Hepatocyte (in vitro differentiated cells): ENCODE measurements at places on chromosomes 1 and 21. TPM values are rescaled to one million over a fixed set of nuclear protein-coding genes. Genes with fewer than 3 reads are reported as not detected.

The CHODL gene
- 0.73 and 1.2 TPM in 2 replicates for total RNA-seq

The RWDD3 gene
- 25.0 and 28.5 TPM in 2 replicates for total RNA-seq

The CFHR3 gene
- total RNA-seq: 1.7 and 1.8 TPM in 2 replicates

The NCDN gene
- total RNA-seq: 11.4 and 19.6 TPM in 2 replicates

The SLC44A3 gene
- total RNA-seq: 55.3 and 70.2 TPM in 2 replicates

The CORT gene
- 0.13 TPM in 1 of 2 replicates, not detected in the other for total RNA-seq

The FRRS1 gene
- total RNA-seq: 26.8 and 31.3 TPM in 2 replicates

The GPR3 gene
- 0.32 and 0.47 TPM in 2 replicates for total RNA-seq

The VAV3 gene
- 40.5 and 44.4 TPM in 2 replicates for total RNA-seq

The CASZ1 gene
- 3.6 and 6.5 TPM in 2 replicates for total RNA-seq

The CR1 gene
- 0.04 and 0.20 TPM in 2 replicates for total RNA-seq

The CCDC27 gene
- total RNA-seq: 0.17 and 0.72 TPM in 2 replicates

The SPRR2G gene
- not detected in 2 replicates for total RNA-seq

The C1orf116 gene
- total RNA-seq: 16.7 and 18.3 TPM in 2 replicates

The KIAA1614 gene
- total RNA-seq: 2.6 and 3.0 TPM in 2 replicates

The DNALI1 gene
- total RNA-seq: 11.5 TPM in 2 replicates

The TPTE gene
- total RNA-seq: not detected in 2 replicates

The CFHR1 gene
- total RNA-seq: 51.1 and 58.2 TPM in 2 replicates

The GPR25 gene
- not detected in 2 replicates for total RNA-seq

The OR2L3 gene
- total RNA-seq: not detected in 2 replicates

The AIM2 gene
- 0.30 TPM in 1 of 2 replicates, not detected in the other for total RNA-seq

The RAB42 gene
- 19.4 and 23.6 TPM in 2 replicates for total RNA-seq

The ZC3H11A gene
- total RNA-seq: 120 and 123 TPM in 2 replicates

The RXFP4 gene
- 0.83 TPM in 1 of 2 replicates, not detected in the other for total RNA-seq

The NCF2 gene
- 2.4 and 13.7 TPM in 2 replicates for total RNA-seq

The CAPN8 gene
- 10.8 and 16.4 TPM in 2 replicates for total RNA-seq

The TNNI3K gene
- not detected in 2 replicates for total RNA-seq

The WLS gene
- 102 and 115 TPM in 2 replicates for total RNA-seq

The ALX3 gene
- total RNA-seq: 0.27 and 1.6 TPM in 2 replicates

The EPB41 gene
- 51.7 and 60.8 TPM in 2 replicates for total RNA-seq

The FABP3 gene
- 23.9 and 39.1 TPM in 2 replicates for total RNA-seq

The GJA9 gene
- total RNA-seq: not detected in 2 replicates

The CD1B gene
- total RNA-seq: not detected in 2 replicates

The CRTC2 gene
- total RNA-seq: 7.6 and 10.5 TPM in 2 replicates

The NR0B2 gene
- 37.4 and 39.1 TPM in 2 replicates for total RNA-seq

The NR1I3 gene
- total RNA-seq: 2.6 and 4.1 TPM in 2 replicates

The CRP gene
- not detected in 2 replicates for total RNA-seq

The RNF186 gene
- total RNA-seq: 0.93 and 1.4 TPM in 2 replicates

The KRTAP7-1 gene
- total RNA-seq: not detected in 2 replicates

The TTC22 gene
- 8.1 and 8.5 TPM in 2 replicates for total RNA-seq

The C1orf87 gene
- not detected in 2 replicates for total RNA-seq

The ADAMTS5 gene
- total RNA-seq: 2.9 and 3.1 TPM in 2 replicates

The CD101 gene
- total RNA-seq: 0.13 and 0.60 TPM in 2 replicates

The USP48 gene
- total RNA-seq: 39.5 and 46.7 TPM in 2 replicates

The SH3BGR gene
- 1.8 and 7.7 TPM in 2 replicates for total RNA-seq

The TDRD5 gene
- total RNA-seq: not detected in 2 replicates

The MROH9 gene
- total RNA-seq: 0.23 TPM in 1 of 2 replicates, not detected in the other

The GJB5 gene
- total RNA-seq: 0.76 and 0.80 TPM in 2 replicates

The PIGR gene
- 22.9 and 23.3 TPM in 2 replicates for total RNA-seq
